ENCODE measurements at places on chromosomes 1 and 21.

DNA sequence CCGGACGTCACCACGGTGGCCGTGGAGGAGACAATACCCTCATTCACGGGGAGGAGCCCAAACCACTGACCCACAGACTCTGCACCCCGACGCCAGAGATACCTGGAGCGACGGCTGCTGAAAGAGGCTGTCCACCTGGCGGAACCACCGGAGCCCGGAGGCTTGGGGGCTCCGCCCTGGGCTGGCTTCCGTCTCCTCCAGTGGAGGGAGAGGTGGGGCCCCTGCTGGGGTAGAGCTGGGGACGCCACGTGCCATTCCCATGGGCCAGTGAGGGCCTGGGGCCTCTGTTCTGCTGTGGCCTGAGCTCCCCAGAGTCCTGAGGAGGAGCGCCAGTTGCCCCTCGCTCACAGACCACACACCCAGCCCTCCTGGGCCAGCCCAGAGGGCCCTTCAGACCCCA, 7.0 kb downstream of the TNFRSF14 start:
- no peak for DNase-seq

DNA sequence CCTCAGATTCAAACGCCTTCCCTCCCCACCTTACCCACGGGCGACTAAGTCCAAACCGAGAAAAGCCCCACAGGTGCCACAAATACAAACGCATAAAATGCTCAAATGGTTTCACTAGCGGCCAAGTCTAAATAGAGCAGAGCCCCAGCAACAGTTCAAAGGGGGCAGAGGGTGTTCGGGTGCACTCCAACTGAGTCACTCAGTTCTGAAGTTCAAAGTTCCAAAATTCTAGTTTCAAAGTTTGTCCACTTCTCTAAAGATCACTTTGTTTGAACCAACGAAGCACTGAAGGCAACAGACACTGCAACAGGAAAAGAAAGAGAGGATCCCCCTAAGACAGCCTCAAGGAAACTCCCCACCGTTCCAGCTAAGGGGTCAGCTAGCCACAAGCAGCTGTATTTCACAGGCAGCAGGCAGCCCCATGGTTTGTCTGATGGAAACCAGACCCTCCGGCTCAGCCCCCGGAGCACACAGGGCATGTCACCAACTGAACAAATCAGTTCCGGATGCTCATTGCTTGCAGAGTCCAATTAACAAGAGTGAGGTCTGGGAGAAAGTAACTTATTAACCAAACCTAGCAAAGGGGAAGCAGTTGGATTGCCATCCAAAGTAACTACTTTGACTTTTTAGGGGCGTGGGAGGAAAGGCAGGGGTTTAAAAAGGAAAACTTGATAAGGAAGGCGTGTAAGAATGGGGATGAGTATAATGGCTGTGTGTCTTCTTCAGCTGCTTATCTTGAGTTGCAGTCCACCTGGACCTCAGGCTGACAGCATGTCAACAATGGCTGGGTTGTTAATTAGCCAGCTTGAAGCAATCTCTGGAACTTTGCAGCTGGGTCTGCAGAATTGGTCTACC, 1423.9 kb upstream of the PRMT6 start:
- peak; percentile 45 for DNase-seq

DNA sequence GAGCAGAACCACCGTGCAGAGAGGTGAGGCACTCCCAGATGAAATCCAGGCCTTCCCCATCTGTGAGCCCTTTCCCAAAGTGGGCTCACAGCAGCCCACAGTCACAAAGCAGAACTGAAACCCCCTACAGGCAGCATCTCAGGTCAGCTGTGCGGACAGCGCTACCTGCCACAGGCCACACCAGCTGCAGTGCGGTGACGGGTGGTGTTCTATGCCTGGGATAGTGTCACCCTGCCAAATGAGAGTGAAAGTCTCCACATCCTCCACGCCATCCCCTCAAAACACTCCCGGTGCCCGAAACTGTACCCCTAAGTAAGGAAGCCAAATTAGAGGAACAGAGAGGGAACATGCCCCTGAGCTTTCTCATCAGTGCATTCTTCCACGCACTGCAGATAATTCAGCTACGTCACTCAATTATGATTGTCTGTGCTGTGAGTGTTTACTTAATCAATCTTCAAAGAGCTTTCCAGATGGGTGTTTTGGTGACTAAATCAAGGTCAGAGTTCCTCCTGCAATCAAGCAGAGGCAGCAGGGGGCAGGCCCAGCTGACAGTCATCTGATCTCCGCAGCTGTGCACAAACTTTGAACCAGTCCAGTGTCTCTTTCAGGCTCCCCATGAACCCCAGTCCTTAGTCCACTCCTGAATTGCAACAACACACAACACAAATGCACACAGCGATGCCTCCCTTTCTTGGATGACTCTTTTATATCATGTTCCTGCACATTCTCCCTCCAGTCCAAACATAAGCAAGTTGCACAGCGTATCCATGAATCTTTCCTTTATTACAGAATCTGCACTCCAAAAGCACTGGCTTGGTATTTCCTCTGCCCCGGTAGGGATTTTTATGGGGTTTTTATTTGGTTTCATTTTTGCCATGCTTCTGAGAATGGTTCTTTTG, 150.0 kb downstream of the TOMM20 start:
- DNase-seq: peak; percentile 53

- peak; percentile 30 for DNase-seq
Observed at GRCh38 chr1:62912028-62912638, 128.2 kb downstream of the ATG4C start.

DNA sequence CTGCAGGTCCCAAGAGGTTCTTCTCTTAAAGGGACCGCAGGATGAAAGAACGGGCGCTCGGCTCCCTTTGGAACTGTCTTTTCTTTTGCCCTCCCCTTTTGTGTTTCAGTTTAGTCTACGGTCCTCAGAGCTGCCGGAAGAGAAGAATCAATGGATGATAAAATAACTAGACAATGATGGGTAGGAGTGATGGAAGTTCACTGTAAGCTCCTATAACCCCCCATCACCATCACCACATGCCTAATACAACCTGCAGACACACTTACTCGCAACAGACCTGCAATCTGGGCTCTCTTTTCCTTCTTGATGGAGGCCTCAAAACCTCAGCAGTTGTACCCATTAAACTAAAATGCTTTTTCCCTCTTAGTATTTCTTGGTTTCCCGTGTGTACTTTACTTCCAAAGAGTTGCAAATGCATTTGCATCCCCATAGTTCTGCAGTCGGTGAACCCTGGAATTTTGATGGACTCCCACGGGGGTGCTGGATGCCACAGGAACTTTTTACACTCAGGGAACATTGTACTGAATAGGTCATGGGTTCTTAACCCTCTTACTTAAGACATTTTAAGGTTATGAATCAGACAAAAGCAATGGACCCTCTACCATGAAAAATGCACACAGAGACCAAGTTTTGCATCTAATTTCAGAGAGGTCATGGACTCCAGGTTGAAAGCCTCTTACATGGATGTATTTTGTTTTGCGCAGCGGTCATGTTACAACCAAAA, 633 bp upstream of the RFX5 start:
- no peak for DNase-seq

DNA sequence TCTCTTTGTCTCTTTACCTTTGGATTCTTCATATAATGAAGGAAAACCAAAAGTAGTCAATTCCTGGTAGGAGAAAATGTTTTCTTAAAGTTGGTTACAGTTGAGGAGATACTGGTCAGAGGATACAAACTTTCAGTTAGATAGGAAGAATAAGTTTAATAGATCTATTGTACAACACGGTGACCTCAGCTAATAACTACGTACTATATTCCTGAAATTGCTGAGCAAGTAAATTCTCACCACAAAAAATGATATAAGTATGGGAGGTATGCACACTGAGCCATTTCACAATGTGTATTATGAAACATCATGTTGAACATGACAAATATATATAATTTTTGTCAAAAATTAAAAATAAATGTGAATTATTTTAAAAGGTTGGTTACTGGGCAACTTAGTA, 20.4 kb downstream of the SSX2IP start:
- DNase-seq: no peak

GRCh38 chr1:23210351-23210785, 6.9 kb downstream of the HTR1D start:
- DNase-seq: no peak

DNA sequence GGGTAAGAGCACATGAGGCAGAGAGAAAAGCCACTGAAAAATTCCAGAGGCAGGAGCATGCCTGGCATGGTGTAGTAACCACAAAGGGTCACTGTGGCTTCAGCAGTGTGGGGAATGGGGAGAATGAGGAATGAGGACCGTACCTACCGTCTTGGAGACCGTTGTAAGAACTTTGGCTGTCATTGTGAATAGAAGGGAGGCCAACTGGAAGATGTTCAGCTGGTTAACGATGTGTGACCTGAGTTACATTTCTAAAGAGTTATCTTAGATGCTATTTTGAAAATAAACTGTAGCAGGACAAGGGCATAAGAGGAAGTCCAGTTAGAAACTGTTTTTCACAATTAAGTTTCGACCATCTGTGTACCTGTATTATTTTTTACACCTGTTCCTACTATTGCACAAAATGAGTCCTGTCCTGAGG, 365.5 kb upstream of the SGIP1 start:
- no peak for DNase-seq

GRCh38 chr1:110452330-110452729, 1.4 kb downstream of the PROK1 start:
- no peak for DNase-seq

- no peak for DNase-seq
Observed at GRCh38 chr1:246491551-246492053, 15.5 kb downstream of the SMYD3 start.

DNA sequence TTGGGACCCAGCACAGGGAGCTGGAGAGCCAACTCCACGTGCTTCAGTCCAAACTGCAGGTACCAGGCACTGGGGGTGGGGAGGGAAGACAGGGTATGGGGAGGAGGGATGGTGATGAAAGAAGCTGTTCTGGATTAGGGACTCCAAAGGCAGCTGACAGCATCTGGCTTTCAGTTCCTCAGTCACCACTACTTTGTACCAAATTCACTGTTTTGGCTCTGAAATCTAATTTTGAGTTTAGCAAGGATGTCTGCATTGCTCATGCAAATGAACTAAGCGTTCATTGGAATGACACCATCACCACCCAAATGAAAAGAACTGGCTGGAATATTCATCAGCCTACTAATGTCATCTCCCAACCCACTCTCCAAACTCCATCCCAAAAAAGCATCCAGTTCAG, 8.7 kb downstream of the C1orf74 start:
- no peak for DNase-seq

- no peak for DNase-seq
Observed at GRCh38 chr1:215484171-215484939, 82.7 kb upstream of the KCTD3 start.

DNA sequence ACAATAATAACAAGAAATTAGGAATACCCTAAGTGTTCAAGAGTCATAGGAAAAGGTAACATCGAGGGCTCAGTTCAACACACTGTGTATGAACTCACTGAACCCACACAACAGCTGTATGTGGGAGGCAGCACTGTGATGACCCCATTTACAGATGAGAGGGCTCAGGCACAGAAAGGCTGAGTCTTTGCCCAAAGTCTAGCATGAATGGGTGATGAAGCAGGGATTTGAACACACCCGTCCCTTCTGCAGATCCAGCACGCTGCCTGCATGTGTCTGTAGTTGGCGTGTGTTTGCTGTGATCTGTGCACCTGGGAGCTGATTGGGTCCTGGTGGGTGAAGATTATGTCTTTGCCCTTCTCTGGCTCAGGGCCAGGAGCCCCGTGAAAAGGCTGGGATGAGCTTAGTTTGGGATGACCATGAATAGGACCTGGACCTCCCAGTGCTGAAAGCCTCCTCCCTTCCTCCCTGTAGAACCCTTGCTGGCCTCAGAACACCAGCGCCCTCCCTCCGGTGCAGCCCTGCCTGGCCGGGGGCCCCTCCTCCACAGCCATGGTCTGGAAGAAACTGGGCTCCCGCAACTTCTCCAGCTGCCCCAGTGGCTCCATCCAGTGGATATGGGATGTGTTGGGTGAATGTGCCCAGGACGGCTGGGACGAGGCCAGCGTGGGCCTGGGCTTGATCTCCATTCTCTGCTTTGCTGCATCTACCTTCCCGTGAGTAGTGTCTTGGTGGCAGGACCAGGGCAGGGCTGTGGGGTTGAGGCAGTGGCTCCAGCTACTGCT, 5.2 kb downstream of the SLC66A1 start:
- DNase-seq: no peak

DNA sequence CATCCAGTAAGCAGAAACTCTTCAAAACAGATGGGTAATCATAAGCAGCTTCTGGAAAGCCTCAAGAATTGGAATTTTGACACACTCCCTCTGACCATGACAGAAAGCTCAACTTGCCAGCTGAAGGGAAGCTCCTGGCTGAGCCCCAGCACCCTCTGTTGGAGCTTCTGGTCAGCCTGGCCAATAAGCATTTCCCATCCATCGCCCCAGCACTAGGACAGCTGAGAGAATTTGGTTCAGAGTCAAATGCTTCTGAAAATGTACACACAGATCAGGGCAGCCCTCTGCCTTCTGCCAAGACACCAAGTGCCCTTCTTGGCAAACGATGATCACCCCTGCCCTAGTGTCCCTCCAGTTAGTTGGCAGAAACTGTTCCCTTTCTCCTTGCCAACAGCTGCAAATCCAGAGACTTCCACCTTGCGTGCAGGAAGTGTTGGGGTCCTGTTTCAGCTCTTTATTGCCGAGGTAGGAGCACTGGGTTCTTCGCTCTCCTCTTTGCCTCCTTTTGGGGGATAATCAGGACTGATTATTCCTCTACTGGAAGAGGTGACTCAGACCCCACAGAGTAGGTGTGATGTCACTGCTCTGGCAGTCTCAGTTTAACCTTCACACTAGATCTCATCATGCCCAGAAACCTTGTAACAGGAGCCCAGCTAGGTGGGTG, 11.9 kb downstream of the PIGV start:
- DNase-seq: no peak

- DNase-seq: no peak
Observed at GRCh38 chr1:20383631-20384030, 93.0 kb downstream of the VWA5B1 start.

DNA sequence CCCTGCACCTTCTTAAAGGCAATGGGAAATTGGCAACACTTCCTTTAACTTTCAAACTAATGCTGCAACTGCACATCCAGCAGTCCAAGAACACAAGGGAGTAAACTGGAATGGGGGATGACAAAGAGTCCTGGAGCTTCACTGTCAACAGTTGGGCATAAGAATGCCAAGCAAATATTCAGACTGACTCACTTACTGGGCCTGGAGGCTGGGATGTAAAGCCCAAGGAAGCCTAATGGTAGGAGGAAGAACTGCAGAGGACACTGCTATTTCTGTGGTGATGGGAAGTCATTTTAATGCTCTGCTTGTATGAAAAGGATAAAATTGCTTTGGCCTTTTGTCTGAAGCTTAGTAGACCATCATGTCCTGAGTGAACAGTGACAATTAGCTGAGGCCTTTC, 15.7 kb upstream of the DMRTA2 start:
- no peak for DNase-seq

DNA sequence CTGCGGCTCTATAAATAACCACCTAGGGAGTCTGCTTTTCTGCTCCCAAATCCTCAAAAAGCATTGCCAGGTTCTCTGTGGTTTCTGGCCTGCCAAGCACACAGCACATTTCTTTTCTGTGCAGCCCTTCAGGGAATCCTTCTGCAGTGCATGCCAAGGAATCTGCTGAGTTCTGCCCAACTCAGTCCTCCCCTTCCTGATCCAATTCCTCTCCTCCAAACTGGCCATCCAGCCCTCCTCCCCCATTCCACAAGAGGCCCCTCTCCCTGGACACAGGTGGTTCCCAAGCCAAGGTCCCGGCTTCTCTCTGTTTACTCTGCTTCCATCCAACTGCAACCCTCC, 61.8 kb downstream of the HIVEP3 start:
- no peak for DNase-seq

Measured in OCI-M1 (cell line).